LNCaP clone FGC (cell line): ENCODE measurements at places on chromosomes 3 and 15.
A peak's percentile ranks its signal among the peaks of the same experiment; 100 is the strongest.

DNA sequence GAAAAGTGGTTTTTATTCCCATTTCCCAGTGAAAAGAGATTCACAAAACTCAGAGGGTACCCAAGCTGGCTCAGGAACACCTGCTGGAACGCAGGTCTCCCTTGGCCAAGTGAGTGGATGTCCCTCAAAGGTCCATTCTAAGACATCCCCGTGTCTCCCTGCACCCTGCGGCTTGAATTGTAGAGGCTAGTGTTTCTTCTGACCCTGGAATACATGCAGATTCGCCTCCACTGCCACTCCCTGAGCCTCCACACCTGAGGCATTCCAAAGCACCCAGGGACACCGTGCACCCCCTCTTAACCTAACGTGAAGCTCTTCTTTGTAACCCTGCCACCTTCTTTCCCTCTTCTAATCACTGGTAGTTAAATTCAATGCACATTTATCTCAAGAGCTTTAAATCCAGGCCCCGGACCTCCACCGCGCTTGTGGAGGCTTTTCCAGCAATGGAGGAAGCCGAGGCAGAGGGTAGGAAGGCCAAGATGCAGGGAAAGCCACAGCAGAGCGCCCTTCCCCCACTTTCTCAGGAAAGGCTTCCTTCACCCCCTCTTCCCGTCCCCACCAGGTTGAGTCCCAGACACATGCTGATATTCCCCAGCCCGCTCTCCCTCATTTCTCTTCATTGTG lies 590 bp upstream of the ITGA11 start:
- DNase-seq, result no peak

DNA sequence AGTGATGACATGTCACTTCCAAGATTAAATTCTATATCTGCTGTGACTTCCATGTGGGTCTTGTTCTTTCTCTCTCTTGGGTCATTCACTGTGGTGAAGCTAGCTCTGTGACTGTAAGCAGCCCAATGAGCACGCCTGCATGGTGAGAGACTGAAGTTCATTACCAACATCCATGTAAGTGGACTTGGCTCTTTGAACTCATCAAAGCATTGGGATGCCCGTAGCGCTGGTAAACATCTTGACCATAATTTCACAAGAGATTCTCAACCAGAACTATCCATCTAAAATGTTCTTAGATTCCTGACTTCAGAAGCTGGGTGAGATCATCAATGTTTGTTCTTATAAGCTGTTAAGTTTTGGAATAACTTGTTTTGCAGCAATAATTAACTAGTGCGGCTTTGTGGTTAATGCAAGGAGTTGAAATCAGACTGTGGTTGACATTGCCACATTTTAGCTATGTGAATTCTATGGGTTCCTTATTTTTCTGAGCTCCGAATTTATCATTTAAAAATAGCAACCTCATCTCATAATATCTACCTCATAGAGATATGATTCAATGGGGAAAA lies 31.6 kb upstream of the LRRC3B start:
- peak; percentile 6 for DNase-seq

- DNase-seq, result no peak
These were observed 22.8 kb downstream of the FEM1B start for GRCh38 chr15:68300115-68300940.

GRCh38 chr3:14047841-14048240 lies 76.8 kb downstream of the CHCHD4 start:
- no peak for DNase-seq

- DNase-seq, result no peak
These were observed 1.3 kb downstream of the TLE3 start for GRCh38 chr15:70096215-70097062.

DNA sequence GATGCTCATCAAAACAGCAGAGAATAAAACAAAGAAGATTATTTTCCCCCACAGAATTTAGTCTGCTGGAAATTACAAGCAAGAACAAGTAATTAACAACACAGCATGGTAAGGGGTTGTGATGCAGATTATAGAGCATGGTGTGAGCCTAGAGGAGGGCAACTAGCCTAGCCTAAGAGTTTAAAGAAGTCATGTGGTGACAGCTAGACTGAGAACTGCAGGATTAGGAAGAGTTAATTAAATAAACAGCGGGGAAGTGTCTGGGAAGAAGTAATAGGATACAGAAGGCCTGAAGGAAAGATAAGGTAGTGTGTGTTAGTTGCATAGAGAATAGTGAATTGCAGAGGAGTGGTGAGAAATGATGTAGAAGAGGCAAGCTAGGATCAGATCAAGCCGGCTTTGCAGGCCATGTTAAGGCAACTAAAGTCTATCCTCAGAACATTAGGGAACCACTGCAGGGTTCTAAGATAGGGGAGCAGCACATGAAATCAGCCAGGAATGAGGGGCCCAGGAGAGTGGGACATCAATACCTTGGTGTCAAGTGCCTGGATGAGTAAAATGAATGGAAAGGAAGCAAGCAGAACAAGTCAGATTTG lies 11.9 kb upstream of the PKM start:
- no peak for DNase-seq

- no peak for DNase-seq
These were observed 925.1 kb upstream of the NR2F2 start for GRCh38 chr15:95405447-95405846.

- DNase-seq, result no peak
These were observed 445.4 kb downstream of the EPHB1 start for GRCh38 chr3:135240426-135240825.

GRCh38 chr15:66777596-66778313 lies 75.7 kb downstream of the SMAD6 start:
- no peak for DNase-seq

GRCh38 chr3:101635954-101636798 lies 40.8 kb downstream of the ZBTB11 start:
- no peak for DNase-seq

DNA sequence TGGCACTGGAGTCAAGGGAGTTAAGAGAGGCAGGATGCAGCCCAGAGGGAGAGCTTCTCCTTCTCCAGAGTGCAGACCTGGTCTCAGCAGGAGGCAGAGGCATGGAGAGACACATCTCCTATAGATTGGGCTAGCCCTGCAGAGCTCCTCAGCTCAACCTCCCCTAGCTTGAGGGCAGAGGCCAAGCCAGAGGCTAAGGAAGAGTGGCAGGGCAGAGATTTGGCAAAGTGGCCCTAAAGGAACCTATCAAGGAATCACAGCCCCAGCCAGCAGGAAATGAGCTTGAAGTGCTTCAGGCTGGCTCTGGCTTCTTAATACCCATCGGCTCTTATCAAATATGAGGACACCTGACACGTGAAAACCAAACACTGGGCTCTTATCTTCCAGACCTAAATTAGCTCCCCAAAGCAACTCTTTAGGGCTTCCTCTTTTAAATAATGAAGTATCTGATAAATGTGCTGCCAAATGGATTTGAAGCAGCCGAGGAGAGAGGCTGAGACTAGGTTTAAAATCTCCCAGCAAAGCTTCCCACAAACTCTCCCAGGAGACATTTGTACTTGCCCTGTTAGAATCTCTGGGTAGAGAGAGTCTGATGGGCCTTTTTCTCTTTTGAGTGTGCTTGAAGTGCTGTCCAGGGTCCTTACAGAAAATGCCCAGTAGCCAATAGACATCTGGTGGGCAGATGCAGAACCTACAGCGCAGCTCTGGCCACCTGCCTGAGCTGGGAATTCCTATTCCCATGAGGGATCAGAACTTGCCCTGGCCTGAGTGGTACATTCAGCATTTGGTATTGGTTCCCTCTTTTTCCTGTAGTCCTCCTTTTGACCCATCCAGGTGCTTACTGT lies 271.4 kb downstream of the CLSTN2 start:
- DNase-seq, result no peak

GRCh38 chr3:63949005-63949404 lies 36.8 kb upstream of the SCAANT1 start:
- no peak for DNase-seq

GRCh38 chr3:195462308-195462610 lies 19.4 kb upstream of the ACAP2 start:
- peak; percentile 57 for DNase-seq

GRCh38 chr3:125006291-125006731 lies 49.5 kb downstream of the HEG1 start:
- no peak for DNase-seq

- DNase-seq, result no peak
These were observed 45.1 kb downstream of the APH1B start for GRCh38 chr15:63322541-63322940.

- DNase-seq, result no peak
These were observed 45.7 kb downstream of the MORC1 start for GRCh38 chr3:109072194-109072593.

GRCh38 chr3:132593947-132594323 lies 3.1 kb upstream of the ACKR4 start:
- no peak for DNase-seq

GRCh38 chr15:48751595-48751994 lies 59.3 kb downstream of the CEP152 start:
- DNase-seq, result no peak

GRCh38 chr15:64182859-64183370 lies 20.1 kb upstream of the PPIB start:
- DNase-seq, result no peak

- no peak for DNase-seq
These were observed 1.7 kb downstream of the PAK2 start for GRCh38 chr3:196741249-196741889.

GRCh38 chr3:100045696-100046095 lies 68.6 kb downstream of the FILIP1L start:
- DNase-seq, result no peak

- no peak for DNase-seq
These were observed 26.4 kb downstream of the USP3 start for GRCh38 chr15:63530752-63531299.

DNA sequence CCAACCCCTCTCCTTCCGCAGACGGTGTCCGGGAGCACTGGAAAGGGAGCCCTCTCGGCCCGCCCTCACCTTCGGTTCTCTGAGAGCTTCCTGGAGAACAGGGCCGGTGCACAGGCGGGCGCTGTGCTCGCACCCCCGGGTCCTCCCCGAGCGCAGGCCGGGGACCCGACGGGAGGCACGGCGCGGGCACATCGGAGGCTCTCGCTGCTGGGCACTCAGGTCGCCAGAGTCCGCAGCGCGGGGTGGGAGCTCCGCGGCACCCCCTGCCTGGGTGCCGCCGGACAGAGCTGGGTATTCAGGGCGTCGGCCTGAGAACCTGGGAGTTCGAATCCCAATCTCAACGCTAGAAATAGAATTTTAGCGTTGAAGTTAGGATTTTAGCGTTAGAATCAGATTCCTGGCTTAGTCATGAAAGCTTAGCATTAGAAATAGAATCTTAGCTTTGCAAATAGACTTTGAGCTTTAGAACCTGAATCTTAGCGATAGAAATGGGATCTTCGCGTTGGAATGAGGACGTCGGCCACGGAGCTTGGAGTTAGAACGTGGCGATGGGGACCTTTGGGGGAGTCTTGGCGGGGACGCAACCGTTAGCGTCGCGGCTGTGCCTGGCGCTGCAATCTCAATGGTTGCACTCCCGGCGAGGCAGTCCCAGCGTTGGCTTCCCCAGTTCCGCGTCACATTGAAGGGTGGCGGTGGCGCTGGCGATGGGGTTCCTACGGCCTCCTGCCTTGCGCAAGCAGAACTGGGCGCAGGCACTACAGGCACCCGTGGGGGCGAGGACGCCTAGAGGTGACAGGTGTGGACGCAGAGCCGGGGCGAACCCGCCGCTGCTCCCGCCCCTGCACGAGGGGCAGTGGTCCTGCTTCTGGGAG lies 549 bp downstream of the TRH start:
- DNase-seq, result no peak

DNA sequence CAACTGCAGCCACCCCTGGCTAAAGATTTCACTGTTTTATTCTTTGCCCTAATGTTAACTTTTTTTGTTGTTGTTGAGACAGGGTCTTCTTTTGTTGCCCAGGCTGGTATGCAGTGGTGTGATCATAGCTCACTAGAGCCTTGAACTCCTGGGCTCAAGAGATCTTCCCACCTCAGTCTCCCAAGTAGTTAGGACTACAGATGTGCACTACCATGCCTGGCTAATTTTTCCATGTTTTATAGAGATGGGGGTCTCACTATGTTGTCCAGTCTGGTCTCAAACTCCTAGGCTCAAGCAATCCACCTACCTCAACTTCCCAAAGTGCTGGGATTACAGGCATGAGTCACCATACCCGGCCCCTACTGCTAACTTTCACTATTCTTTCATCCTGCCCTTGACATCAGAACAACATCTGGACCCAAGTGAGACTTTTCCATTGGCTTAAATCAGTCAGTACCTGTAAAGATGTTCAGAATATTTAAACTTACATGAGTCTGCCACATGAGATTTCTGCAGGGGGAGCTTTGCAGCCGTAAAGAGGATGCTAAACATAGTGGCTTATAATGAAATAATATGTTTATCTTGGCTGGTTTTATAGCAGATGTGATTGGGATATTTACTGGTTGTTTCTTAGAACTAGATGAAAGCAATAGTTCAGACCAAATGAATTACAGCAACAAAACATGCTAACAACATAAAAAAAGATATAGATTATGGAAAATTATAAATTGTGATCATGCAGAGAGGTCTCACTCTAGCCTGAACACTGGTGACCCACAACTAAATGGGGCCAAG lies 73.6 kb downstream of the HMG20A start:
- DNase-seq, result peak; percentile 25

DNA sequence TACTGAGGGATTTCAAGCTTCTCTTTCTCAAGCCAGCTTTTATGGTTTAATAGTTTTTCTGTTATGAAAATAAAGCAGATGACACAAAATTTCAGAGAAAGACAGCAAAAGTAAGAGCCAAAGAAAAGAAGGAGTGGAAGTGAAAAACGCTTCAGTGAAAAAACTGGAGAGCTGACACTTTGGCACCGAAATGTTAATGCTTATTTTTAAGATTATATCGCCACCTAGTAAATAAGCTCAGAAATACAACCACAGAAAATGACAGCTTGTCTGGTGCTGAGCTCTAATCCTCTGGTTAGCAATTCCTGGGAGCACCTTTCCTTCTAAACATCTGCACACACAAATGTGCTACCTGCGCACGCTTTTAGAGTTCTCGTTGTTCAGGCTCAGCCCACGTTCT lies 101.6 kb downstream of the ZPLD1 start:
- peak; percentile 46 for DNase-seq

DNA sequence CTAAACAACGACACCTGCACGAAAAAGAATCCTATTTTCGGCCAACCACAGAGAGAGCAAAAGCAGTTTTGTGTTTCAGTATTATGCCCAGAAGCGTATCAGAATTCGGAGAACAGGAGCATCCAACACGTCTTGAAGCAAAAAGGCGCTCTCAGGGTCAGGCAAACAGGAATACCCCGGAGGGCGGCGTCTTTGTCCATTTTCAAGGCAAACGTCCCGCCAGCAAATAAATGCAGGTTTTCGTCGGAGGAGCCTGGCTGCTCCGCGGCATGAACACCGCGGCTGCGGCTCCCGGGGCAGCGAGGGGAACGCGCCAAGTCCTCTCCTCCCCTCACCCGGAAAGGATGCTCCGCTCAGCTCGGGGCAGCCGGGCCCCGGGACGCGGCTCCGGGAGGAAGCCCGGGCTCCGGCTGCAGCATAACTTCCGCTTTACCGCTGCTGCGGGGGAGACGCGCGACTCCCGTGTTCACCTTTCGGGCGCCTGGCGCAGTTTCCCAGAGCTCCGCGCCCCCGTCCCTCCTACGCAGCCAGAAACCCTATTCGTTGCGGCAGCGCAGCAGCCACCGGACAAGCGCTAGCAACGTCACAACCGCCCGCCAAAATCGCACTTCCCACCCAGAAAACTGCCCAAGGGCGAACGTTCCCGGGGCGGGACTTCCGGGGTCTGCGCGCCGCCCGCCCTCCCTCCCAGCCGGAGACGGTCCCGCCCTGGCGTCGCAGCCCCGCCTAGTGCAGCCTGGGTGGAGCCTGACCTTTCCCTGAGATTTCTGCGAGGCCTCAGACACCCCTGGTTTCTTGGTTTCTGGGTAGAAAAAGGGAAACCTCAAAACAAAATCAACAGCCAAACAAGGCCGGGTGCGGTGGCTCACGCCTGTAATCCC lies at the start of gene RNF168:
TSS of gene RNF168 (minus strand) at position 573 of the 881 bp plus-strand sequence. CDS start 595 bp downstream, outside the sequence.
- DNase-seq, result peak; percentile 80

- peak; percentile 81 for DNase-seq
These were observed at the start of gene EIF3J for GRCh38 chr15:44536962-44537734. TSS of gene EIF3J (plus strand) at chr15:44537147. CDS start at chr15:44537195, 48 bp downstream.

GRCh38 chr15:34953851-34954250 lies 15.7 kb downstream of the AQR start:
- no peak for DNase-seq
